Inflammatory macrophage treated with lipopolysaccharide for 4 hours (primary cell): ENCODE measurements at places on chromosomes 1 and 21.

DNA sequence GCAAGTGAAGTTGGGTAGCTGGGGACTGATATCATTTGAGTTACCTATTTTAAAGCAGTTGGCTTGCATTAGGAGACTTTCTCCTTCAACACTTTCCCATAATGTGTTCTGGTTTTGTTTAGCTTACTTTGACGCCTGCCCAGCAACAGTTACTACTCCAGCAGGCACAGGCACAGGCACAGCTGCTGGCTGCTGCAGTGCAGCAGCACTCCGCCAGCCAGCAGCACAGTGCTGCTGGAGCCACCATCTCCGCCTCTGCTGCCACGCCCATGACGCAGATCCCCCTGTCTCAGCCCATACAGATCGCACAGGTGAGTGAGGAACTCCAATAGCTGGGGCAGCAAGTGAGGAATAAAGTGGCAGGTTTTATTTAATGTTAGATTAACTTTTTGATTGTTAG lies 144.3 kb downstream of the CD247 start:
- DNase-seq, result no peak

GRCh38 chr1:99943223-99943794 lies 26.5 kb upstream of the SLC35A3 start:
- no peak for DNase-seq

DNA sequence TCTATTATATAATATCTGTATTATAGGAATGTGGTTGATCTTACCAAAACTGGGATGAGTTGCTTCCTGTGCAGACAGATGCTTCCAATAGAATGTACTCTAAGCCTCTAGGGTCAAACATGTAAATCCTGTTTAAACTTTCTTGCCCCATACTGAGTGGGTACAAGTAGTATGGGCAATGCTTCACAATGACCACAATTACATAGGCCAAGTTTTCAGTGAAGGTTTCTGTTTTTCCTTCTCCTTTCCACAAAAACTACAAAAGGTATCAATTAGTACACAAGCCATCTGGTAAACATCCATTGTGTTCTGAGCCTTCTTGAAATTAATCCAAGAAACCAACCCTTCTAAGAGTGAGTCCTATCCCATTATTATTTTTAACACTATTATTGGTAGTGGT lies 16.8 kb downstream of the OTUD7B start:
- no peak for DNase-seq

GRCh38 chr1:81232420-81232819 lies 568.3 kb upstream of the ADGRL2 start:
- DNase-seq, result no peak

DNA sequence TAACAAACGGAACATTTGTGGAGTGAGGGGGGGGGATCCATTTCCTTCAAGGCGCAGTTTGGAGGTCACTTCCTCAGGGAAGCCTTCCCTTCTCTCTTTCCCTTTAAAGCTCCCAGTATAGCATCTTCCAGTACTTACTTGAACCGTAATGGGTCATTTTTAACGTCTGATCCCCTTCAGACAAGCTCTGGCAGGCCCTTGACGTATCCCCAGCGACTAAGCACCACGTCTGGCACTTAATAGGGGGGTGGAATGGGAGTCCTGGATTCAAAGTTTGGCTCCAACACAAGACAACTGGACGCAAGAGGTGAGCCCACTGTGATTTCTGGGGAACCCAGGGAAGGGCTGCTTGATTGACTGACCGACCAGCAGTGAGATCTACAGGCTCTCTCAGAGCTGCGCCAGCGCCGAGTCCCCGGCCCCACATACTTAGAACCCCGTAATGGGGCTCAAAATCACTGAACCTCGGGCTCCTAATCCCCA lies 441 bp downstream of the YARS1 start:
- DNase-seq, result peak; percentile 28

DNA sequence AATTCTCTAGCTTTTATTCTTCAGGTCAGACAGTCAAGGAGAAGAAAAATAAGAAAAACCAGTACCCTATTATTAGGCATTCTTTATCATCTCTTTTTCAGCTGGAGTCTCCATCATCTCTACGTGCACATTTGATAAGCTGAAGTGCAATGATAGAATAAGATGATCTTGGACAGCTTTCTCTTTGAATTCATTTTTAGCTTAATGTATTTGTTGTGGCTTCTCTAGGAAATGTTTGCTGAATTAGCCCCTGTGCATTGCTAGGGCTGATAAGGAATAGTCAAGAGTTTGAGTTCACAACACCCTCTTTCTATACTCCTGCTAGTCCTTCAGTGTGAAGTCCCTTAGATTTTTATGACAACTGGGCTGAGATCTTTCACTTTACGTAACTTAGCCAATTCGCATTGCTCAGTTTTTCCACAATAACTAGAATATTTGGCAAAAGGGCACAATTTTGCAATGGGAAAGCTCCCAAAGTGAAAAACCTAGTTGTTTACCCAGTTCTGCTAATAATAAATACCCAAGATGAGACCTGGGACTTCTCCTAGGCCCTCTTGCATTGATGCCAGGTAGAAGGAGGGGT lies 7.0 kb upstream of the KCNJ15 start:
- DNase-seq, result no peak

GRCh38 chr1:13570924-13571323 lies 12.7 kb upstream of the PDPN start:
- DNase-seq, result peak; percentile 9

DNA sequence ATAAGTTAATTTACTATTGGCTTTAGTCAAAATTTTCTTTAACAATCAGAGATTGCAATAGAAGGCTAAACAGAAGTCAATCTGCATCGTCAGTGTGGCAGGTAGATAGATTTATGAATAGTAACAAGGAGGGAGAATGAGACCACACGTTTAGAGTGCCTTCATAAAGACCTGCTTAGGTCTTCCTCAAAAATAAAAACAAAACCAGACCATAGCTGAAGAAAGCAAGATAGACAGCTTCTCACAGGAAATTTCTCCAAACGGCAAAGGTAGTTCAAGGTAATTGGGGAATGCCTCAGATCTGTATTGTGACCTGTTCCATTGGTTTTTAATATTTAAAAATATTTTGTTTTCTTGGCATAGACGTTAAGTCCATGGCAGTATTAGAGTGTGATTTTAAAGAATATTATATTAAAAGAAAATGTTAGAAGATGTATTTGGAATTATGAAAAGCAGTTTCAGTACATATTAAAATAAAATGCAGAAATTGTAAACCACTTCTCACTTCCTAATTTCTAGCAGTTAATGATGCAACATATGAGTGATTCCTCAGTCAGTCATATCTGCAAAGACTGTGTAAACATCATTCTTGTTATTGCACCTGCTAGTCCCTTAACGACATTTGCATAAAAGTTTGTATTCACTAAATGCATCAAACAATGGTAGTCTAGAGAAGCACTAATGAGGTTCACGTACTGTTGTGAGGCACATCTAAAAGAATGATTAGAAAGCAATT lies 278.0 kb downstream of the HLX start:
- peak; percentile 88 for DNase-seq

DNA sequence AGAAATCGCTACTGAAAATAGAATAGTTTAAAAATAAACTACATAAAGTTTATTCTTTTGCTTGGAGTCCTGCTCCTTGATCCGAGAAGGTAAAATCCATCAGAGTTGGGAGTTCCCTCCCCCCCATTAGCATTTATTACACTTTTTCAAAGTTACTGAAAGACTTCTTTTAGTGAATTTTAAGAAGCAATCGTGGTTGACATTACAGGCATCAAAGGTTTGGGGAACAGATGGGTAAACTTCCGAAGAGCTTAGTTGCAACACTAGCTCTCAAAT lies 31.0 kb upstream of the NFIA start:
- DNase-seq, result no peak

- DNase-seq, result no peak
Measured at GRCh38 chr1:235968831-235969230, 96.1 kb downstream of the NID1 start.

- peak; percentile 90 for DNase-seq
Measured at GRCh38 chr1:12376236-12377045, 146.6 kb downstream of the VPS13D start.

DNA sequence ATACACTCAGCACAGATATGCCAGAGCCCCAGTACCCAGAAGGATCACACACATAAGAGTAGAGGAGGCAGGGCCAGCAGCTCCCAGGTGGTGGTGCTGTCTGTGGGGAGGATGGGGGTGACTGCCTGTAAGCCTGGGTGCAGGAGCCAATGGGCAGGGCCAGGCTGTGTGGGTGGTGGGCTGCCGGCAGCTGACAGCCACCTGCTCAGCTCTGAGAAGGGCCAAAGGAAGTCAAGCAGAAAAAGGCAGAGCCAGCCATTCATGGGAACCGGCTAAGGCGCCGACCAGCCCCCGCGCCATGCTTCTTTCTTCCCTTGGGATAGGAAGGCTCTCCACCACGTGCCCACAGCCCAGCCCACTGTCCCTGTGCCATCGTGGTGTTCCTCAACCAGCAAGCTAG lies 14.1 kb downstream of the PIK3C2B start:
- no peak for DNase-seq

DNA sequence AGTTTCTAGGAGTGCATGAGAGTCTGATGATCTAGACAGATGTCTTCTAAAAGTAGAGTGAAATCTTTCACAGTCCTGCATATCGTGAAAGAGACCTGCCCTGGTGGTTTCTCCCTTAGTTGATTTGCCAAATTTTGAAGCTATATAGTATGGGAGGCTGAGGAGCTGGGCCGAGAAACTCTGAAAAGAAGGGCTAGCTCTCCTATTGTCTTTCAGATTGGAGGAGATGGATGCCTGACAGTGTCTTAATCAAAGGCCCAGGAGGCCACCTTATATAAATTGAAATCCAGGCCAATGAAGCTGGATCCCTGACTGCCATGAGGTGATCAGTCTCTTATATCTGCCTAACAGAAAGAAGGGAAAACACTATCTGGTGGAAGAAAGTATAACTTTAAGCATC lies 18.4 kb upstream of the CD84 start:
- DNase-seq, result no peak

DNA sequence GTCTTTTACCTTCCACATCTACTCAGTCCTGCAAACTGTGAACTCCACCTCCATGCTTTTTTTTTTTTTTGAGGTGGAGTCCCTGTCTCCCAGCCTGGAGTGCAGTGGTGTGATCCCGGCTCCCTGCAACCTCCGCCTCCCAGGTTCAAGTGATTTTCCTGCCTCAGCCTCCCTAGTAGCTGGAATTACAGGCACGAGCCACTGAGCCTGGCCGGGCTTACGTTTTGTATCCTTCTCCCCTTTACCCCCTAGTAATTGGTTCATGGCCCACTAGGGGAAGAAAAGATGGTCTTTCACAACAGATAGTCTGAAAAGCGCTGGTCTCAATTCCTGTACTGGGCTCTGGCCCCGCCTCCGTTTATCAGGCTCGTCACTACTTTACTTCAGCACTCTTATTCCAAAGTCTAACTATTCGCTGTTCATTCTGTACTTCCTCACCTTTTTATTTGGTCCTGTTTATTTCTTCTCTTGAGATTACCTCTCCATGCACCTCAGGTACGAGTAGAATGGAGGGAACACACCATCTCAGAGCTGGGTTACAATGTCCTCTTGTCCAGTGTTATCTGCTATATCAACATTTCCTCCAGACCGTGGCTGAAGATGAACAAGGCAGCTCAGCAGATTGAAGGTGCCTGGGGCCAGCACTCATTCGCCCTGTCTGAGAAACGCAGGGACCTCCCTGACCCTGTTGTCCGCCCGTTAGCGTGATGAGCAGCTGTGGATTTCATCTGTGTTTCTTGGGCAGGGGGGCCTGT lies 16.2 kb downstream of the CNST start:
- DNase-seq, result peak; percentile 43

DNA sequence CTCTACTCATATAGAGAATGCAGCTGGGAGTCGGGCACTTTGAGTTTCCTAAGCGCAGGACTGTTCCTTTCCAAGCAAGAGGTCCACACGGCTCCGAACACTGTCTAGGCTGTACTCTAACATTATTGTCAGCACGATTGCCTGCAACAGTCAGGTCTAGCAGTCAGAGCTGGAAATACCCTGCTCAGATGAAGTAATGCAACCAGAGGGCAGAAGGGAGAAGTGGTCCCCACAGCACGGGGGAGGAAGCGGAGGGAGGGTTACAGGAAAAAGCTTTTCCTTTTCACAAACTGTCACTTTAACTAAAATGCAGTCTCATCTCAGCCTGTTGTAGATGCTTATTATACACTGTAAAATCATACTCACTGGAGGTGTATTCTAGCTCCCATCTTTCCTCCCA lies 98.9 kb upstream of the SLC44A3 start:
- DNase-seq, result peak; percentile 97

- DNase-seq, result no peak
Measured at GRCh38 chr1:111709986-111710385, 29.2 kb downstream of the INKA2 start.

DNA sequence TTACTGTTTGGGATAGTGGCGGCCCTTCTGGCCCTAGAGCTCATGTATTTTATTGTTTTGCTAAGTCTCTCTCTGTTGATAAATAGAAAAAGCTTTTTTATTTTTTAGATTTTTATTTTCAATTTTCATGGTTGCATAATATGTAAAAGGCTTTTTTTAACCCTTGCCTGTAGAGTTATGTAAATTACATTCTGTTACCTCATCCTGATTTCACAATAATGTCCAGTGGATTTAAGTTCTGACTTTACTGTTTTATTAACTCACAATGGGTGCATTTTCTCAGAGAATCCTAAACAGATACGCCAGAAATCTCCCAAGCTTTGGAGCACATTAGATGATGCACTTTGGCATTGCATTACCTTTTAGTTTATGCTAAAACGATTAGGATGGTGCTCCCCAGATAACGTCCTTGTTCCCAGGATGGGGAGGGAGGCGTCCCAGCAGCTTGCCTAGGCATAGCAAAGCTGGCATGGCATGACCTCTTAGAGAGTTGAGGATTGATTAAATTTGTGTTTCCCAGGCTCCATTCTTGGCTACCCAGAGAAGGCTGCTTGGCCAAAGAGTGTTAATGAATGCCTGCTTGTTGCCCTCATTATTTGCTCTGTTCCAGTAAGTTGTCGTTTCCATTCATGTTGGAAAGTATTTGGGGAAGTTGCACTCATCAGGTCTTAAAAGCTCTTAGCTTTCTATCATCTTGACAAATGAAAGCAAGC lies 17.1 kb downstream of the UTP25 start:
- DNase-seq, result no peak

GRCh38 chr1:172229942-172230341 lies 190.5 kb upstream of the C1orf105 start:
- no peak for DNase-seq

DNA sequence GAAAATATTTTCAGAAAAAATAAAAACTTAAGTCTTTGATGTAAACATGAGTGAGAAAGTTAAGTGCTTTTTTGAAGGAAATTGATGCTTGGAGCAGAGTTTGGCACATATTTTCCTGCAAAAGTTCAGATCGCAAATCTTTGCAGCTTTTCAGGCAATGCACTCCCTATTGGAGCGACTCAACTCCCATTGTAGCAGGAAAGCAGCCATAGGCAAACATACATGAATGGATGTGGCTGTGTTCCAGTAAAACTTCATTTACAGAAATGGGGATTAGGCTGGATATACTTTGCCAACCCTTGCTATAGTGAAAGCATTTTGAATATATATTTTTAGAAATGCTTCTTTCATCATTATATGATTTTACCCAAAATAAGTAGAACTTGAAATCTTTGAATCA lies 8.1 kb downstream of the AGL start:
- DNase-seq, result no peak

GRCh38 chr1:18294437-18295176 lies 186.1 kb upstream of the KLHDC7A start:
- DNase-seq, result no peak
